Stimulated activated CD4-positive, alpha-beta T cell treated with anti-CD3 and anti-CD28 coated beads, Interleukin-12 subunit alpha, Interleukin-12 subunit beta, amount 100 ng/mL, for 4 hours (primary cell): ENCODE measurements at places on chromosomes 16 and 17.

- DNase-seq, result no peak
These were observed 18.7 kb upstream of the MEIOB start for GRCh38 chr16:1890708-1891050.

- DNase-seq, result no peak
These were observed 26.2 kb downstream of the GPRC5B start for GRCh38 chr16:19858340-19859018.

DNA sequence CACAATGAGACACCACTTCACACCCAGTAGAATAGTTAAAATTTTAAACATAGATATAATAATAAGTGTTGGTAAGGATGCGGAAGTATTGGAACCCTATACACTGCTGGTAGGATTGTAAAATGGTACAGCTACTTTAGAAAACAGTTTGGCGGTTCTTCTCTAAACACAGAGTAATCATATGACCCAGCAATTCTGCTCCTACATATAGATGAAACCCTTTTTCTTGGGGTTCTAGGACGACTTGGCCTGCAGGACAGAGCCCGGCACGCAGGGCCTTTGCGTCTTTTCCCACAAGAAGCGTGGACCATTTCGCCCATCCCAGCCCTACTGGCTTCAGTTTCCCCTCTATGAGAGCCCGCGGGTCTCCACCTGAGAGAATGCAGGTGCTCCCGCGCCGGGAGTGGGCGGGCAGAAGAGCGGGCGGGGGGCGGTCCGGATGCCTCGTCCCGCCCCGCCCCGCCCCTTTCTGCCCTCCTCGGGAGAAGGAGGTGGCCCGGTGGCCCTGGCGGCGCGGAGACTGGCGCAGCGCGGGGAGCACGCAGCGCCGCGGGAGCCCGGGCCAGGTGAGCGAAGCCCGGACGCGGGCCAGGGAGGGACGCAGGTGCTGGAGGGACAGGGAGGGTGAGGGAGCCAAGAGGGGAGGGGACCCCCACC lies at the start of gene SDR42E2:
Gene SDR42E2 (plus strand): TSS at position 508 of the 657 bp plus-strand sequence. CDS start 3,077 bp downstream, outside the sequence.
- DNase-seq, result peak; percentile 53

GRCh38 chr17:38743556-38744171 lies 4.5 kb downstream of the PCGF2 start:
- no peak for DNase-seq

- no peak for DNase-seq
These were observed 15.3 kb downstream of the MEAK7 start for GRCh38 chr16:84489131-84489530.
